Brain microvascular endothelial cell (primary cell): ENCODE measurements at places on chromosomes 2 and 18.

GRCh38 chr2:168034616-168035015 lies 212.8 kb downstream of the STK39 start:
- DNase-seq: no peak

- no peak for DNase-seq
Observed at GRCh38 chr2:10973766-10974165, 62.0 kb downstream of the KCNF1 start.

GRCh38 chr2:1910021-1910420 lies 165.7 kb upstream of the PXDN start:
- no peak for DNase-seq

DNA sequence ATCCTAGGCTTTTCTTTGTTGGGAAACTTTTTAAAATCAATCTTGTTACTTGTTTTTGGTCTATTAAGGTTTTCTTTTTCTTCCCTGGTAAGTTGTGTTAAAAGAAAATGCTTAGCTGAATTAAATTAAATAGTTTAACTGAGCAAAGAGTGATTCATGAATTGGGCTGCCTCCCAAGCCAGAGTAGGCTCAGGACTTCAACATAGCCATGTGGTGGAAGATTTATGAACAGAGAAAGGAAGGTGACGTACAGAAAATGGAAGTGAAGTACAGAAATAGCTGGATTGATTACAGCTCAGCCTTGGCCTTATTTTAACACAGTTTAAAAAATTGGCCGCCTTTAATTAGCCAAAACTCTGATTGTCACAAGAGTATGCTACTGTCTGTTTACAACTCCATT lies 27.9 kb upstream of the GALNT5 start:
- peak; percentile 57 for DNase-seq

- DNase-seq: peak; percentile 61
Observed at GRCh38 chr2:24730481-24730880, 62.7 kb downstream of the PTRHD1 start.

DNA sequence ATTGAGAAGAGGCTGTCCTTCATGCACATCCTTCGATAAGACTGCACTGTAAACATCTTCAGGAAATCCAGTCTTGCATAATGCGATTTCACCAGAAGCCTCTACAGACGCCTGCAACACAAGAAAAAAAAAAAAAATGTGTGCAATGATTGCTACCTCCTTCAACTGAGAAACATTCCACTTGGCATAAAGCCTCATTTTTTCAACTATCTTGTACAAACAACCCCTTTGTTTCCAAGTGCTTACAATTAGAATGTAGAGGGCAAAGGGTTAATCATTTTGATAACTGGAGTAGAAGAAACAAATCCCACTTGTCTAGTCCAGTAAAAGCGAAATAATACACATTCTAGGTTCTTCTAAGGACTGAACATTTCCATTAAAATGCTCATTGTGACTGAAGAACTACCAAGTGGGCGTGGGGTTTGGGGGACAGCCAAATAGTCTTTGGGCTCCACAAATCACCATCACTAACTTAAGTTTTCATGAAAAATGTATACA lies 29.2 kb downstream of the CDH2 start:
- peak; percentile 62 for DNase-seq

DNA sequence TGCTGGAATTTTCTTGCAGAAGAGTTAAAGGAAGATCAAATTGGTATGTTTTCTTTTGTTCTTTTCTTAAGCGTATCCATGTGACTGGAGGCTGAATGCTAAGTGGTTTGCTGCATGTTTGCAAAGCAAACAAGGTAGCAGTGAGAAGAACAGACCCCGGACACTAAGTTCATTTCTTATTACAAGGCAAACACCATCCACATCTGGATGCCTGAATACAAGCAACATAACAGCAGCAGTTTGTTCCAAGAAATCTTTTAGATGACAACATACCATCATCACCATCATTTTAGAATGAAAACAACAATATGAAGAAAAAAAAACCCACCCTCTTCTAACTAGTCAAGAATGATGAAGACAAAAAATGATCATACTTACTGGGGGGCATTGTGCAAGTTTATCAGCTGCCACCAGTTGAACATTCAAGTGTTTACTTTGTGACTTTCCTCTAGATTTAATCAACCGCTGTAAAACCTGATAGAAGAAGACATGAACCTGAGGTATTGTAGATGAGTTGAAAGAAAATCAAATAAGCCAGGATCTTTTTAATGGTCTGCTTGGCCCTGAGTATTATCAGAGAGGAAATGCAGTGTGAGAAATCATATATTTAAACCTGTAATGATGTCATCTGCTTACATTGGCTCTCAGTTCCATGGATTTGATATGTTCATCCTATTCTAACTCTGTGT lies 25.0 kb upstream of the ARL5A start:
- no peak for DNase-seq
